ENCODE measurements at places on chromosomes 12 and 14.
A peak's percentile ranks its signal among the peaks of the same experiment; 100 is the strongest.

- DNase-seq: no peak
Observed at GRCh38 chr14:54498095-54498531, 9.3 kb upstream of the GMFB start.

DNA sequence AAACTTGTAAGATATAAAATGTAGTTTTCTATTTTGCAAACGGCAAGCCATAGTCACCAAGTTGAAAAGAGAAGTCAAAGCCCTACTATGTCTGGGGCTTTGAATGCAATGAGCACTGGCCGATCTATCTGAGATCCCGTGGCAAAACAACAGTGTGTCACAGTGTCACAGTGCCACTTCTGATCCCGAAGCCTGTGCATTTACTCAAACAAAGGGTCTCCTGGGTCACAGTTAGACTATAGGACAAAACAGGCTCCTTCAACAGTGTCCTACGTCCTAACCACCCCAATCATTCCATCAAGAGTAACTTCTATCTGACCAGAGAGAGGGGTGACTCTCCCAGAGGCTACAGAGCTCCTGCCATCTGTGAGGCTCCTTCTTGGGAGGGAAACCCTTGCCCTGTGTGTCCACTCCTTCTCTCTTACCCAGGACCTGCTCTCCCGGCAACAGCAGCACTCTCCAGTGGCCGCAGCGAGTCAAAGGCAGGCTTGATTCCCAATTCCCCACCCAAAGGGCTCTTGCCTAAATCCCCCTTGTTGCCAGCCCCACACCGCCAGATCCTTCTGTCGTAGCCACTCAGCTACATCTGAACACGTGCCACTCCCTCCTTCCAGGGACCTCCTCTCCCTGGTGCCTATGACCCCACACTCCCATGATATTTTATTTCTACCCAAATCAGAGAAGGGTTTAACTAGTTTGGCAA is 14.0 kb upstream of the SELPLG start:
- no peak for DNase-seq

DNA sequence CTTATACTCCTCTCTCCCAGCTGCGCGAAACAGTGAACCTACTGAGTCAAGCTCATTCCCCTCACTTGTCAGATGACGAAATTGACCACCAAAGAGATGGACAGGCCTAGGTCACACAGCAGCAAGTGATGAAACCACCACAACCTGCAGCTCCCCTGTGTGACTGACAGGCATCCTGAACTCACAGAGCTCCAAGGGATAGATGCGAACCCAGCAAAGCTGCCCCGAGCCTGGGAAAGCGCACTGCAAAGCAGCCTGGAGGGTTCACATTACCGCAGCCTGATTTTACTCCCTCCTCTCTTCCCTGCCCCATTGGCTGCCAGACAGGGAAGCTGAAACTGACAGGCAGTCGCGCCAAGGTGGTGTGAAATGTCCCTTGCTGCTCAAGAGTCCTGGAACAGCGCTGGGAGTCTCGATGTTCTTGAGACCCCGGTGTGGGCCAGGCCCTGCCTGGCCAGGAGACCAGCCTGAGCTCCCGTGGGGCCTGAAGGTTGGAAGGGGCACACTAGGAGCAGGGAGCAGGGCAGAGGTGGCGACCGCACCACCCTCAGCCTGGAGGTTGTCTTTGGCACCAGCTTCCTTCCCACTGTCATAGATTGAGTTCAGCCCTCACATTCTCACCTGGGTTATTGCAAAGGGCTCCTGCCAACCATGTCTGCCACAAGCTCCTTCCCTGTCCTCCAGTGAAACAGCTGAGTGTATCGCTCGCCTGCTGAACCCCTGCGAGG is 36.3 kb downstream of the SNRNP35 start:
- no peak for DNase-seq

GRCh38 chr12:123075646-123076171 is 75.2 kb downstream of the PITPNM2 start:
- peak; percentile 81 for DNase-seq

DNA sequence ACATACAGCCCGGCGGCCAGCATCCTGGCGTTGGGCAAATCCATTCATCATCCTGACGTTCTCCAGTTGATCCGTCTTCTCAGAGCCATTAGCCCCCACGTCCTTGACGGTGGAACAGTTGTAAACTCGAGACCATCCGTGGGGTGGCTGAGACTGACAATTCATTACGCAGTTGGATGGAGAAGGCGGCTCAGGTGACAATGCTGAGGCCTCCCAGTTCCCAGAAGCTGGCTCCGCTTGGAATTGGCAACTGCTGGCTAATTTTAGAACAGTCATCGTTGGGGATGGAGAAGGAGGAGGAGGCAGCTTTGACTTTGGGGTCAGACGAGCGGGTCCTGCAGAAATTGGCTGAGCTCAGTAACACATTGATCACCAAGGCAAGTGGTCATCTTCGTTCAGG is 186.5 kb downstream of the PHETA1 start:
- DNase-seq: no peak

Data from activated T-helper 1 cell treated with anti-CD3 and anti-CD28 coated beads, Interleukin-12 subunit alpha, Interleukin-12 subunit beta, Interleukin-2, Interleukin-4 antibody, amounts not matched to agents 30 ng/mL and 10 ng/mL and 1 ng/mL, durations not matched to agents 14 hours and 24 hours and 36 hours (primary cell).